ENCODE measurements at places on chromosomes 3 and 15.

GRCh38 chr3:43213631-43214030 lies 72.7 kb upstream of the SNRK start:
- no peak for DNase-seq

DNA sequence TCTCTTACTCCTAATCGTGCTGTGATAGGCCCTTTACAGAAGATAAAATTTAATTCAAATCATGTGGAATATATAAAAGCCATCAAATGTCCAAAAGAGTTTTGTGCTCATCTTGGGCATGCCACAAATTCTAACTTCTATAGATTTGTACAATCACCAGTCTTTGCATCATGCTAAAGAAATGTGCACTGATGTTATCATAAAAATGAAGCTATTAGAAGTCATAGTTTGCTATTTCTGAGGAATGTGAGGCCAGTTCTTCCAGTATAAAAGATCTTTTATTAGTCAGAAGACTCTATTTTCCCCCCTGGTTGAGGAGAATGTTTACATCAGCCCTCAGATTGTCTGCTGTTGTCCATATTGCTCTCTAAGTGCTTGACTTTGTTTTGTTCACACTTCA lies 2.1 kb upstream of the ANXA2 start:
- DNase-seq: peak; percentile 66

DNA sequence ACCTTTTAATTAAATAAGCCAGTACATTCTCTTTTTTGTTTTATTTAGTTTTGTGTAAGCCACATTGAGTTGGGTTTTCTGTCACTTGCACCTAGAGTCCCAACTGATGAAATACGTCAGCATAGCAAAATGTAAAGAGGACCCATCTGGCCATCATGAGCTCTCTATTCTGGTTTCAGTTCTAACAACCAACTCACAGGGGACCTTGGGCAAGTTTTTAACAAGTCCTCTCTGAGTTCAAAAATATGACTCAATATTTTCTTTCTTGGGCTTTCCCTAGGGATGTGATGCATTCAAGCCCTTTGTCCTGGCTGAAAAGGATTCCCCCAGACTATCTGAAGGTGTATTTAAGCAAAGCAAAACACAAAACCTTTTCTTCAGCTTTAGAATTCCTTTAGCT lies 32.9 kb downstream of the PLCH1 start:
- no peak for DNase-seq

DNA sequence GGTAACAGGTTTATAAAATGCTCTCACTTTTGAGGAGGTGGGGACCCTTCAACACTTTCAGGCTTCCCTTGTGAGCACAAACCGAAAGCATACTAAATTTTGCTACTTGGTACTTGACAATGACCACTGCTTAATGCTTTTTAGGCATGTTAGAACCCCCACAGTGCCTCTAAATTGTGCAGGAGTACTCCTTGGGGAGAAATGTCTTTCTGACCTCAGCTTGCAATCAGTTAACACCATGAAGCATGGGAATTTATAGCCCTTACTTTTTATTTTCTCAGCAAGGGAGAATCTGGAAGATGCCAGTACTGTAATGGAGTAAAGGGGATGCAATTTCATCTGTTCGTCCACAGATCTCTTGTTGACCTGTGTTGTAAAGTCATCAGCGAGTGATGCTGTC lies 308.9 kb upstream of the TBC1D5 start:
- no peak for DNase-seq

GRCh38 chr15:62799037-62799436 lies 243.5 kb upstream of the TPM1 start:
- DNase-seq: no peak

- DNase-seq: no peak
Measured at GRCh38 chr3:162799910-162800309, 1303.3 kb downstream of the OTOL1 start.

DNA sequence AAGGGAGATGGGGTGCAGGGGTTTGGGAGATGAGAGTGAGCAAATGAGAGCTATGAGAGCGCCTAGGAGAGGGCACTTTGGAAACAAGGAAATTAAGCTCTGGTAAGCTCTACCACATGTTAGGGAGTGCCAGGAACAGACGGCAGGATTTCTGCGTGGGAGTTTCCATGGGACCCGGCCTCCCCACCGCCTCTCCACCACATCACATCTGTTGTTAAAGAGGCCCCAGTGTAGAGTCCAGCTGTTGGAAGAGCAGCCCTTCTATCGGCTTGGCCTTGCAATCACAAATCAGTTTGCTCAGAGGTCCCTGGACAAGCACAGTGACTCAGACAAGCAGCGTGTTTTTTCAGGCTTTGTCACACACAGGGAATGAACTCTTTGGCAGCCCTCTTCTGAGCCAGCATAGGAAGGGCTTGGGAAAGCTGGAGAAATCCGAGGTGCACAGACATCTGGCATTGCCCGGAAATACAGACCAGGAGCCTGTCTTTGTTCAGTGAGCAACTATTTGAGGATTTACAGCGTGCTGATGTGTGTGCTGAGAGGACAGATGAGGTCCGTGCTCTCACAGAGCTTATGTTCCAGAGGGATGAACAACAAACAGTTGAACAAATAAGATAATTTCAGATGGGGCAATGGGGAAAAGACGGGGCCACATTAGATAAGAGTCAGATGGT lies 370.6 kb upstream of the PROK2 start:
- peak; percentile 77 for DNase-seq

GRCh38 chr3:42504334-42505127 lies 2.1 kb downstream of the VIPR1 start:
- no peak for DNase-seq

DNA sequence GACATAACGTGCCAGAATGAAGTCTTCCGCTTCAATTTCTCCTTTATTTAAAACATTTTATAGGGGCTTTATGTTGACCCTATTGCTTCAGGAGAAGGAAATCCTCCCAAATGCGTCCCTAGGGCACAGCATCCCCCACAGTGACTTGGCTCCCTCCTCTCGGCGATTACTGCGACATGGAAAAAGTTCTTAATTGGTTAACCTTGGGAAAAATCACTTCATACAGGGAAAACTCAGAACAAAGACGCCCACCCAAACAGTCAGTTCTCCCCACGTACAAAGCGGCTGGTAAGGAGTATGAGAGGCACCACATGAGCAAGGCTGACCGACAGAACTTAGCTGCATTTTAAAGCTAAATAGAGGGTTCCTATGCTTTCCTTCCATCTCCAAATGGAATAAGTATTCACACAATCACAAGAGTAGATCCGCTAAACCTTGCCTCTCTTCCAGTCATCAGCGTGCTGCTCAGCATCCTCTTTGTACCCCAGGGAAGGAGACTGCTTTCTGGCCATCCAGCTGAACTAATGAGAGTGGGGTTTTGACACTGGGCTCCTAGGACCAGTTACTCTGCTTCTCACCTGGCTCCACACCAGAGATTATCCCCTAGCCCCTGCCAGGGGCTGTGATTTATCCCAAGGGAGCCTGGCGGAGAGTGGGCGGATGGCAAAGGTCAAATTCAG lies 415.3 kb upstream of the WNT5A start:
- no peak for DNase-seq

DNA sequence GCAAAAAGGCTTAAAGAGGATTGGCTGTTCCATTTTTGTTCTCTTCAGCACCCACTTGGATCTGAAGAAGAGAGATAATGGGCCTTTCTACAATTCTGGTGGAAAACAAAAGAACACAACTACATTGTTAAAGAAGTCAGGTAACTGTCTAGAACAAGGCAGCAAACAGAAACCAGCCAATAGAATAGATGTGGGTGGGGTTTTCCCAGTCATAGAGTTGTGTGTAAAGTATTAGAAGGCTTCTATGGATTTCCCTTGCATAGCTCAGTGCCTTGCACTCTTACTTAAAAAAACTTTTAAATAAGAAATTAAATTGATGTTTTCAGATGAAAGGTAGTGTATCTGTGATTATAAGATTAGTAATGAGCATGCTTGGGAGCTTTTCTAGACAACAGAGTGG lies 462.7 kb upstream of the ATP11B start:
- no peak for DNase-seq

- no peak for DNase-seq
Measured at GRCh38 chr15:49441356-49441755, 18.3 kb downstream of the FGF7 start.

- no peak for DNase-seq
Measured at GRCh38 chr3:65277798-65278197, 590.0 kb upstream of the ADAMTS9 start.

DNA sequence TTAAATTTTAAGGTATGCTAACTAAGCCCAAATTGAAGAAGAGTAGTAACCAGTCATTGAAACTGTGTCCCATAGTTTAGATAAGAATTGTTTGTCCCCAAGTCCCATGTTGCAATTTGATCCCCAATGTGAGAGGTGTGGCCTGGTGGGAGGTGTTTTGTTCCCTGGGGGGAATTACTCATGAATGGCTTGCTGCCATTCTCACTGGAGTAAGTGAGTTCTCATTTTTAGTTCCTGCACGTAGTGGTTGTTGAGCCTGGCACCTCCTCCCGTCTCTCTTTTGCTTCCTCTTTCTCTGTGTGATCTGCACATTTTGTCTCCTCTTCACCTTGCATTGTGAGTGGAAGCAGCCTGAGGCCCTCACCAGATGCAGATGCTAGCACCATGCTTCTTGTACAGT lies 1271.0 kb downstream of the NSUN3 start:
- DNase-seq: no peak

DNA sequence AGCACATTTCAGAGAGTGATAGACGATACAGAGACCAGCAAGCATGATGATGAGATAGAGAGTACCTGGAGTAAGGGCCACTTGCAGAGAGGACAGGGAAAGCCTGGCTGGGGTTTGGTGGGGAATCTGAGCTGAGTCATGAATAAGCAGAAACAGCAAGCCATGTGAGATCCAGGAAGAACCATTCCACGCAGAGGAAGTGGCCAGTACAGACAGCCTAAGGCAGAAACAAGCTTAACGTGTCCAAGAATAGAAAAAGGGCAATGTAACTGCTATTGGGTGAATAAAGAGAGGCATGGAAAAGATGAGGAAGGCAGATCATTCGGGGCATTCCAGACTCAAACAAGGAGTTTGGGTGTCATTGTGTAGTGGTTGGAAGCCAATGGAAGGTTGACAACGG lies 816.3 kb upstream of the CFAP20DC start:
- DNase-seq: no peak

GRCh38 chr3:81692766-81693165 lies 68.7 kb downstream of the GBE1 start:
- DNase-seq: no peak

GRCh38 chr3:49872801-49873281 lies 3.1 kb upstream of the CAMKV start:
- DNase-seq: no peak

GRCh38 chr3:138408751-138409570 lies 25.5 kb upstream of the ESYT3 start:
- DNase-seq: no peak

- DNase-seq: no peak
Measured at GRCh38 chr3:134034005-134034785, 4.5 kb upstream of the SLCO2A1 start.

GRCh38 chr15:39850436-39850835 lies 67.8 kb upstream of the FSIP1 start:
- DNase-seq: no peak

GRCh38 chr3:153163393-153163724 lies 1.3 kb downstream of the RAP2B start:
- no peak for DNase-seq

DNA sequence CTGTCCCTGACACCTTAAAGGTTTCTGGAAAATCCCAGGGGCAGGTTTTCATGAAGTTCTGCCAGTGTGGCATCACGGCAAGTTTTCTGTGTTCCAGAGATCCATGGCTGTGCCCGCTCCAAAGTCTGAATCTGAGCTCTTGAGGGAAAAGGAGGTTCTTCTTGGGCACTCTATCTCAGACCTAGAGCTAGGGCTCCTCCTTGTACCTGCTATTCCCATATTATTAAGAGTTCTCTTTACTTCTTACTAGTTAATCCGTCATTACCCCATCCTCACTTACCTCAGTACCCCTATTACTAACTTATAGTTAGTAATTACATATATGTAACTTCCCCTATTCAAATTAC lies 5.9 kb upstream of the TRA2B start:
- no peak for DNase-seq

DNA sequence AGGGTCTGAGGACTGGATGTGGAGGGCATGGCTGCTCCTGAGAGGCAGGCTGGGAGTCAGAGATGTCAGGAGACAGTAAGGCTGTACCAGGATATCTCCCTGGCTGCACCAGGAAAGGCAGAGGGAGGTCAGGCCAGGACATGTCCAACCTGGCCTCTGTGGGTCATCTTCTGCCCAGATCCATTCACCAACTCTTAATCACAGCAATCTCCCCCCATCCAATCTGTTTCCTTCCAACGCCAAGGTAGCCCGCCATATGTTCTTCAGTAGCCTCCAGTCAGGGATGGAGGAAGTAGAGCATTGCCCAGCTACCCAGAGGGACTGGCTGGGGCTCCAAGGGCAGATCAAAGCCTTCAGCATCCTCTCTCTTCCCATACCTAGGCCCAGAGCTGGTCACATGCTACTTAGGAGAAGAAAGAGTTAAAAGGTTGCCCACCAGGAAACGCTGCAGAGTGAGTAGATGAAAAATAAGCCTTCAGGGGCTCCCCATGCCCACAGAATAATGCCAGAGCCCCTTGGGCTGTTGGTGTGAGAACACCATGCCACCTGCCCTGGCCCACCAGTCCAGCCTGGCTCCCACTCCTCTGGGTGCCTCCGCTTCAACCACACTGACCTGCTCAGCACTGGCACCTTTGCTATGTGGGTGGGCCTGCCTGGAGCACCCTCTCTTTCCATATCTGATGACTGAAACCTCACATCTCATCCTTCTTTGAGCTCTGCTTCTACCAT lies 176.8 kb downstream of the MEGF11 start:
- DNase-seq: no peak

GRCh38 chr3:36443028-36443686 lies 62.9 kb downstream of the STAC start:
- DNase-seq: no peak

DNA sequence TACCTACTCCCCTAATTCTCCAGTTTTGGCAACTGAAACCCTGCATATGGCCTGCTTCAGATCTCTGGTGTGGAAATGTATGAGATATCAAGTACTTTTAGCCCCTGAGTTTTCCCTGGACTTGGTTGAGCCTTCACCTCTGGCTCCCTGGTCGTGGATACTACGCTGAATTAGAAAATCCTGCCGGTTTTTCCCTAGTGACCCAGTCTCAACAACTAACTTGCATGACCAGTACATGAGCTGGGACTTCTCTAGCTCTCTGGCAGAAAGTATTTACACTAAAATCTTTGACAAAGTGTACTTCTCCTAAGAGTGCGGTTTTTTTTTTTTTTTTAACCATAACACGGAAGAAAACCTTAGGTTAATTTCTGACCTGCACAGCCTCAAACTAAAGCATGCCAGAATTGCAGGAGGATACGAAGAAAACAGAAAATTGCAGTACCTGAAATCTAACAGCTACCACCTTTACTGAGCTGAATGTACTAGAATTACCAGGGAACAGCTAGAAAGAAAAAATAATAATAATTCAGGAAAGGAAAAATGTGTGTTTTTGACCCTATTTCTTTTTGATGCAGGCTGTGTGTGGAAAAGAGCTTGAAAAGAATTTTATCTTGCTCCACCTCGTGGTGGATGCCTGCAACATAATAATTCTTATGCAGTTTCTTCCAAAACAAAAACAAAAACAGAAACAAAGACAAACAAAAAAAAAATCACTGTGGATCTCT lies 165.6 kb downstream of the GMNC start:
- DNase-seq: peak; percentile 24

GRCh38 chr15:62828364-62828763 lies 214.2 kb upstream of the TPM1 start:
- no peak for DNase-seq

Data from amniotic stem cell (primary cell).